ENCODE measurements at places on chromosomes 4 and X.

DNA sequence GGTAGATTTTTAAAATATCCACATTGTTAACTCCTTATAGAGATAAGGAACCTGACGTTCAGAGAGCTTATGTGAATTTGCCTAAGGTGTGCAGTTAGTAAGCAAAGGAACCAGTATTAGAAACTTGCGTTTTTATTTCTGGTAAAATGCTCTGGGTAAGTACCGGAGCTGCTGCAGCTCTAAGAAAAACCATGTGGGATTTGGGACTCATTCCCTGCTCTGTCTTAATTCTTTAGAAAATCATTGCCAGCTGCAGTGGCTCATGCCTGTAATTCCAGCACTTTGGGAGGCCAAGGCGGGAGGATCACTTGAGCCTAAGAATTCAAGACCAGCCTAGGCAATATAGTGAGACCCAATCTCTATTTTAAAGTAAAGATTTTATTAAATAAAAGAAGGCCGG, 5.8 kb downstream of the CCKAR start:
- no peak for DNase-seq

- no peak for DNase-seq
Observed at GRCh38 chr4:153238135-153238919, 34.1 kb downstream of the TRIM2 start.

GRCh38 chr4:103052779-103053178, 23.8 kb downstream of the SLC9B2 start:
- DNase-seq, result no peak

DNA sequence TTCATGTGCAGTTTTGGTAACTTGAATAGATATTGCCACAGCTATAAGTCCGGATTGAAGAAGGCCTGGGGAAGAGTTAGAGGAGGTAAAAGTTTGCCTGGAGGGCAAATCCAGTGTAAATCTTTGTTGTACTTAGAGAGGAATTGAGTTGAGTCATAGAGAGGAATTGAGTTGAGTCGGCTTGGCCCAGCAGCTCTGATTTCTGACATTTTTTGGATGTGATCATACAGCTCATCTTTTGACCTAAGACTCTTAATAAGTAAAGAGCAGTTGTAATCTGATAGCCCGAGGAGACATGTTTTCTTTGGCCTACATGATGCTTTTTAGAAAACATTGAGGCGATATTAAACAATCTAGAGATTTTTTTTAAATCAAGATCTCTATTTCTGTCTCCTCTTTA, 3.9 kb downstream of the KIT start:
- no peak for DNase-seq

- DNase-seq, result no peak
Observed at GRCh38 chrX:72271091-72271788, 5.8 kb downstream of the RPS4X start.

DNA sequence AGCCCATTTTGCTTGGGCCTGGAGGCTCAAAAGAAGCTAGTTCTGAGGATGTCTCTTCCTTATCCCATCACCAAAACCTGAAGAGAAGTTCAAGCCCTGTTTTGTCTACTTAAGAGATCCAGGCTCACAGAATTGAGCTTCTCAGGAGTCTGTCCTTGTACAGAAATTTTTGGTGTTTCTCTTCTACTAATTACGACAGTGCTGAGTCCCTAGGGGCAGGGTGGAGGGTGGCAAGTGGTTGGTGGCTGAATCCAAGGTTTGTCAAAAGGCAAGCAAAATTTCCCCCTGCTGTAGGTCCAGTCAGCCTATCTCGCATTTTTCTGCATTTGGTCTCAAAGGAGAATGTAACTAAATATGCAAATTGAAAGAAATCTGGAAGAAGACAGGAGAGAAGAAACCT, 377.9 kb downstream of the SMARCA1 start:
- DNase-seq, result no peak

- no peak for DNase-seq
Observed at GRCh38 chr4:38979081-38979480, 53.1 kb downstream of the TMEM156 start.

DNA sequence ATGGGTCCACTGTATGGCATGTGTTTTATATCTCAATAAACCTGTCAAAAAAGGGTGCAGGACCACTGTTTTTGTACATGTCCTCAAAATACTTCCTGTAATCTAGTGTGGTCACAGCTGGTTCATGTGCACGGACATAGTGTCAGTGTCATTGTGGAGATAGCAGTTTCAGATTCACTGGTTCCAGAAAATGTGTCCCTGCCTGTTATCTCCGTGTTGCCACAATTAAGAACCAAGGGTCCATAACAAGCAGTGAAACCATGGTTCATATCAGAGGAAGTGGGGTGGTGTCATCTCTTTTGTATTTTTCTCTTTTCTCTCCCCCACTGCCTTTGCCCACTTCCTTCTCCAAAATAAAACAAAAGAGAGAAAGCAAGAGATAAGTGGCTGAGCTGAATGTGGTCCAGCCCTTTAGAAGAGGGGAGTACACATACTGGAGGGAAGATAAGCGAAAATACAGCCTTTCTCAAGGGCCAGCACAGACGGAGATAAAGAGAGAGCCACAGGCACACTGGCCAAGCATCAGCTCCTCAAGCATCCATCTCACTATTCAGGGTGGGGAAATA, 51.2 kb downstream of the TBL1X start:
- DNase-seq, result no peak

- no peak for DNase-seq
Observed at GRCh38 chr4:150318527-150318926, 240.3 kb downstream of the DCLK2 start.

- no peak for DNase-seq
Observed at GRCh38 chr4:128776794-128777216, 32.7 kb upstream of the JADE1 start.

- DNase-seq, result no peak
Observed at GRCh38 chr4:64588507-64588906, 179.3 kb upstream of the TECRL start.

DNA sequence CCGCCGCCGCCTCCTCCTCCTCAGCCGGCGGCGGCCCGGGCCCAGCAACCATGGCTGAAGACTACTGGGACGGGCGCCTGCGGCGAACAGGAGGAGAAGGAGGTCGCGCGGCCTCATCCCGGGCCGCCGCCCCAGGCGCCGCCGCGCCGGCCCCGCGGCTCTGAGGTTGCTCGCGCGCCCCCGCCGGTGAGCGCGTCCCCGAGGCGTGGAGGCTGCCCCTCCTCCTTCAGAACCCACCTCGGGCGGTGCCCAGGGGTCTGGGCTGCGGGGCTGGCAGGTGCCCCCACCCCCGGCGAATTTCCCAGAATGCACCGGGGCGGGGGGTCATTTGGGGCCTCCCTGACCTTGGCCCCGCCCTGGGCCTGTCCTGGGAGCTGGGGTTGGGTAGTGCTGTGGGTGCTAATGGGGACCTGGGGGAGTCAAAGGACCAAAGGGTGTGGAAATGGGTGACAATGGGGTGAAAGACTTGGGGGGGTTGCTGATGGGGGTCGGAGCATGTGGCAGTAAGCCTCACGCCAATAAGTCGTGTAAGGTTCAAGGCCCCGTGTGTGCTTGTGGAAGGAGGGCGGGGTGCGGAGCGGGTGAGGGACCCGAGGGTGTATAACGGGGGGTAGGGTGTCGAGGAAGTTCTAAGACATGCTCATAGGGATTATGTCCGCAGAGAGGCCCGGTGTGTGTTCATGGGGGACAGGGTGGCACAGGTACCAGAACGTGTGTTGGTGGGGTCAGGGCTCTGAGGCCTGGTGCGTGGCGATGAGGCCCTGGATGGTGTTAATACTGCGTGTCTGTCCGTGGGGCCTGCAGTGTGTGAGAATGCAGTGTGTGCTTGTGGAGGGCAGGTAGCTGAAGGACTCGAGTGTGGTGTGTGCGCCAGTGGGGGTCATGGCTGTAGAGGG, 687 bp downstream of the CDK16 start:
- peak; percentile 4 for DNase-seq

GRCh38 chr4:123613586-123614344, 217.2 kb downstream of the SPRY1 start:
- DNase-seq, result no peak

DNA sequence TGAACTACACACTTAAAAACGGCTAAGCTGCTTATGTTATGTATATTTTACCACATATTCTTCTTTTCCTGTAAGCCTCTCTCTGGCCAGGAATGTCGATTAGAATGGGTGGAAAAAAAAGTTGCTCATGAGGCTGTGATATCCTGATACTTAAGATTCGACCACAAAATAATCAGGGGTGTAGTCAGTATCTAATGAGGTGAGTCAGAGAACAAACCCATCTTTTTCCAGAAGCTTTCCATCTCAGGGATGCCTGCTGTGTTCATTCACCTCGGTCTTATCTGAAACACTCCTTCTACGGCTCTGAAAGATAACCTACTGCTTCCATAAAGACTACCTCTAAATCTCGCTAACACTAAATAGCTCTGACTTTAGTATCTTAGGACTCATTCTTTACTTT, 142.7 kb upstream of the MAP3K15 start:
- no peak for DNase-seq

GRCh38 chr4:46946919-46947536, 38.0 kb upstream of the COX7B2 start:
- no peak for DNase-seq

- DNase-seq, result no peak
Observed at GRCh38 chr4:25656031-25656430, 380 bp downstream of the SLC34A2 start.

GRCh38 chrX:47191331-47191730, 2.3 kb upstream of the UBA1 start:
- no peak for DNase-seq

DNA sequence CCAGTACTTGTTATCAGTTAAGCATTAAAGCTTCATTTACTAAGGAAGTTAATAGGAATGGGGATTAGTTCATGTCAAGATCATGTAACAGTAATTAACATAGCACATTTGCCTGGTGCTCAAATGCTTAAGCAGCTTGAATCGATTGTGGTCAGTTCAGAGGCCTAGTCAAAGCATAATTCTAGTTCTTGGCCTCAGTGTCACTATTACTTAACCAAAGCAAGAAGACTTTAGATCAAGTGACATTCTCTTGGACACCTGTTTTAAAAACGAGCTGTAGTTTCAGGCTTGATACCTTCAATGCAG, 115.2 kb upstream of the BMPR1B start:
- DNase-seq, result no peak

GRCh38 chrX:66872771-66873170, 233.9 kb upstream of the EDA2R start:
- no peak for DNase-seq

DNA sequence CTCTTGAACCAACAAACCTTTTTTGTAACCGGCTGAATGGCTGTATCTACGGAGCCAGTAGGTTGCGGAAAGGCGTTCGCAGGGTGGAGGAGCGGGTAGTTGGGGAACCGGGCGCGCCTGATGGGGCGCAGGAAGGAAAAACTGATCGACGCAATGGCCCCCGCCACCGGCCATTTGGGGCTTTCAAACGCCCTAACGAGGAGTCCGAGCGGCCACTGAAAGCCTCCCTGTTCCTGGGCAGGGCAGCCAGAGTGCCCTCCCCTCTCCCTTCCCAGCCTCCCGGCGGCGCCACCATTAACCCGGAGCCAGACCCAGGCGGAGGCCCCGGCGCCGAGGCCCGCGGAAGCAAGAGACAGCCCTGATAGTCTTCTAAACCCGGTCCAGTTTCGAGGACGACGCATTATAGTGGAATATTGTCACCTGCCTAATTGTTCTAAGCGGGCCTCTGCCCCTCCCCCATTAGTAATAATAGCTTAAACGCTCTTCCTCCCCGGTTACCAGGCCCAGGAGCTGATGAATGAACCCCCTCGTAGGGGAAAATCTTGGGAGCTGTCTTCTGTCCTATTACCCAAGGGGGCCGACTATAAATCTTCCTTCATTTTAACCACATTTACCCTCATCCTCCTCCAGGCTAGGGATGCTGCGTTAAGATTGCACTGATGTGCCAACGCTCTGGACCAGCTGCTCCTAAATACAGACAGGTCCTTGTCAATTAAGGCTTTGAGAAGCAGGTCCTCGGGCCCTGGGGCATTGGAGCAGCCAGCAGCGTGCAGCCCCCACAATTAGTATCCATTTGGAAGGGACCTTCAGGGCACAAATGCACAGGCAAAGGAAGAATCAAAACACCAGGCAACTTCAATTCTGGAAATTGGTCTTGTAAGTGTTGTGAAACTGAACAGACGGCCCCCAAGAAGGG, 61.6 kb upstream of the TMEM33 start:
- no peak for DNase-seq

DNA sequence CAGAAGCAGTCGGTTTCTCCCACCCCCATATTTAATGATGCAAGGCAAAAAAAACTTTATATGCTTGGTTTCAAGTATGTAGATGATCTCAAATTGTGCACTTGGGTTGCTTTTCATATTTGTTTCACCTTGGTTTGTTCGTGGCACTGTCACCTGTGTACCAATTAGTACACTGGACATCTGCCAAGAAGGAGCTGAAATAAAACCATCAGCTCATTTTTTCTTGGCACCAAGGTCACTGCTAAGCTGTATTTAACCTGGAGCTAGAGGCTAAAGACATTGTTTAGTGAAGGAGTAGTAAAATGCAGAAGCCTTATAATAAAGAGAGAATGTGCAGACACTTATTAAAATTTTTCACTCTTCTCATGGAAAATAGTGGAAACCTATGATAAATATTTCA, 430.8 kb downstream of the ARHGAP24 start:
- no peak for DNase-seq

DNA sequence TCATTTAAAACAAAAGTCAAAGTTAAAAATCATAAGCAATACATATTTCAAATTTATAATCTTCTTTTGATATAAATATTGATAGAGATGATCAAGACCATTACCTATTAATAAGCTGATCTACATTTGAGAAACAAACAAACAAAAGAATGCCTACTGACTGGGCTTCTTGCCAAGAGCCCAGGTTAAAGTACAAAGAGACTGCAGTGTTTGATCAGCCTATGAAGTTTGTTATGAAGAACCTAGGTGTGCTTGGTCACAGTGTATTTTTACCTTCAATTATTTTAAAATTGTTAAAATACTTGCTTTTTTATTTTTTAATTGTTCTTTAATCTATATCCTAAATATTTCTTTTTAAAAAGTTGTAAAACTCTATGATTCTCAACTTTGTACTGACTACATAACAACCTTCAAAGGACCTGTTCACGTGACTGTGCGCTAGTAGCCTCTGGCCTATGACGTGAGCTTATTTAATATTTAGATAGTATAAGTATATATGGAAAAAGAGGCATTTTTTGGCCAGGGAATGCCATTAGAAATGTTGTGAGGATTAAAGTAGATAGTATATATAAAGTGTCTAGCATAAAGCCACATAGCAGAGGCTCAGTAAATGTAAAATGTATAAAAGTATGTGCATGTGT, 11.4 kb upstream of the SLC39A8 start:
- no peak for DNase-seq

GRCh38 chr4:151753056-151753455, 7.8 kb downstream of the GATB start:
- DNase-seq, result no peak

- DNase-seq, result no peak
Observed at GRCh38 chr4:138595731-138596460, 353.7 kb upstream of the SLC7A11 start.

- DNase-seq, result no peak
Observed at GRCh38 chr4:140876615-140877364, 120.6 kb upstream of the TBC1D9 start.

DNA sequence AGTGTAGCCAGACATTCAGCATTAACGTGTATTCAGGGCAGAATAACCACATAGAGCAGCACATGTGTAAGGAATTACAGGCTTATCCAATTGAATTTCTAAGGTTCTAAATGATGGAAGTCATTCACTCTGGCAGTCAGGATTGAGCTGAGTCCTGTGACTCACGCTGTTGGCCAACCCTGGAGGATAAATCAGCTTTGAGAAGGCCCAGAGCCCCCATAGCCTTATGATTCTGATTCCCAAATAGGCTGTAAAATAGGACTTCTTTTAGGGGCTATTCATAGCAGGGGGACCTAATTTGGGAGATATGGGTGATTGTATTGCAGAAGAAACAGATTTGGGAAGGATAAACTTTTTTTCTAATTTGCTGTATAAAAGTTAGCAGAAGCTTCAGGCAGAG, 8.1 kb upstream of the HPF1 start:
- no peak for DNase-seq

- DNase-seq, result peak; percentile 32
Observed at GRCh38 chrX:40104985-40105834, 7.5 kb upstream of the BCOR start.

Measured in hypothalamus (tissue), 51 donors.